Activated CD8-positive, alpha-beta memory T cell treated with anti-CD3 and anti-CD28 coated beads for 36 hours (primary cell): ENCODE measurements at places on chromosomes 4 and X. TPM values are rescaled to one million over a fixed set of nuclear protein-coding genes. Genes with fewer than 3 reads are reported as not detected.

APLN gene
- 0.88 TPM for total RNA-seq

PRRG1 gene
- not detected for total RNA-seq

LONRF3 gene
- 2.4 TPM for total RNA-seq

SMIM43 gene
- total RNA-seq = not detected

DRP2 gene
- total RNA-seq = 0.17 TPM

RAB33A gene
- total RNA-seq = 17.3 TPM

FGG gene
- not detected for total RNA-seq

TCEAL7 gene
- total RNA-seq = not detected

MAOA gene
- 10.0 TPM for total RNA-seq

RHOXF2 gene
- not detected for total RNA-seq

FABP2 gene
- total RNA-seq = not detected

BBS12 gene
- total RNA-seq = 1.5 TPM

CDKL5 gene
- 1.1 TPM for total RNA-seq

SEC31A gene
- total RNA-seq = 87.2 TPM

TEX11 gene
- total RNA-seq = not detected
